Spinal cord (tissue), 10 donors: ENCODE measurements at places on chromosomes 12 and 14. TPM values are rescaled to one million over a fixed set of nuclear protein-coding genes. Genes with fewer than 3 reads are reported as not detected.

- no peak for DNase-seq
Measured at GRCh38 chr12:105576261-105576660, 245.8 kb downstream of the C12orf75 start.

PIWIL1 gene
- 1.3 TPM for total RNA-seq

- DNase-seq = no peak
Measured at GRCh38 chr14:65476273-65476941, 63.9 kb downstream of the FUT8 start.

- DNase-seq = no peak
Measured at GRCh38 chr12:77062846-77063461, 2.4 kb downstream of the E2F7 start.

DNA sequence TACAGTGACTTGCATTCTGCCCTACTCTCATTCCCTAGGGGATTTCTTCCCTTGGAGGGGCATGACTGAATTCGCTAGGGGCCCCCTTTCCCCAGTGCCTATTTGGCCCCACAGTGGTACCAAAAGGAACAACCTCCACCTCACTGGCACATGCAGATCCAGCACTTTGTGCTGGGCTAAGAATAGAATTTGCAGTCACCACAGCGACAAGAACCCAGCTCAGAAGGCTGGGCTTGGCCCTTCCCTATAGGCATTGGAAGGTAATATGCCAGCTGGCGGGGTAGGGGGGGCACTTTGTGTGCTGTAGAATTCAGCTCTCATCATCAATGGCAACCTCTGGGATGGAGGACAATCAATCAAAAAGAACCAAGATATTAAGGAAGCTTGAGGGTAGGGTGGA is 13.9 kb downstream of the BAZ2A start:
- DNase-seq = no peak

GRCh38 chr12:80593766-80594165 is 113.7 kb upstream of the MYF6 start:
- no peak for DNase-seq

- DNase-seq = peak; percentile 17
Measured at GRCh38 chr12:26172539-26172938, 22.8 kb upstream of the SSPN start.

- no peak for DNase-seq
Measured at GRCh38 chr12:111149299-111149698, 219.6 kb downstream of the PHETA1 start.

- DNase-seq = no peak
Measured at GRCh38 chr14:43204816-43205215, 1302.3 kb downstream of the FSCB start.

GRCh38 chr12:72024613-72025012 is 86.0 kb downstream of the TPH2 start:
- DNase-seq = no peak

- DNase-seq = no peak
Measured at GRCh38 chr12:94077209-94077608, 71.2 kb upstream of the PLXNC1 start.

- no peak for DNase-seq
Measured at GRCh38 chr14:51546099-51546498, 105.6 kb upstream of the FRMD6 start.

DNA sequence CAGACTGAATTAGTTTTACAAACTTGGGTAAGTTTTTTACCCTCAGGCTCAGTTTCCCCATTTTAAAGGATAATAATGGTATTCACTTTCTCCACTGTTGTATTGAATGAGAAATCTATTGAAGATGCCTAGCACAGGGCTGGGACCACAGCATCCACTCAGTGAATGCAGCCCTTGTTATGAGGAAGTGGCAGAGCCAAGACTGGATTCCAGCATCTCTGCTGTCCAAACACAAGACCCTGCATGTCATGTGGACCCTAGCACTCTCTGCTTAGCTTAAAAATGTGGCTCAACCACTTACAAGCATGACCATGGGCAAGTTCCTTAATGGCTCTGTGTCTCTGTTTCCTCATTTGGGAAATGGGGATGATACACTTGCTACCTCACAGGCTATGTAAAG is 24.1 kb upstream of the TRIM9 start:
- DNase-seq = peak; percentile 26

DNA sequence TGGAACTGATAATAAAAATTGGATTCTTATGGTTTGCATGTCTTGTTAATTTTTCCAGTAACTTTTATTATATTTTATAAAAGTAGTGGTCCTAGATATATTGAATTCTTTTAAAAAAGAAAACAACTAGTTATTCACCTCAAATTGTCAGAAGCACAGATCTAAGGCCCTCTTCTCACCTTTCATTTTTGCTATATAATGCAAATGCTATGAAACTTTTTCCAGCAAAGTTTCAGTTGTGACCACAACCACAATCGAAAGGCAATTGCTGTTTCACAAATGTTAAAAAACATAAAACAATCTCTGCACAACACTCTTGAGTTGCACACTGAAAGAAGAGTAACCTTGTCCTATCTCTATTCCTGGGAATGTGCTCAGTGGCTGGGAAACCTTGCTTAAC is 479.8 kb upstream of the FLRT2 start:
- DNase-seq = no peak

- DNase-seq = no peak
Measured at GRCh38 chr12:50841716-50842531, 802 bp upstream of the TMPRSS12 start.

- no peak for DNase-seq
Measured at GRCh38 chr12:101051901-101052550, 158.0 kb downstream of the SLC5A8 start.

SLC39A2 gene
- total RNA-seq = 0.17 TPM

KRT78 gene
- not detected for total RNA-seq

GRCh38 chr14:74557691-74558090 is 54.3 kb downstream of the LTBP2 start:
- no peak for DNase-seq

DHRS2 gene
- total RNA-seq = 0.88 TPM
